Fibroblast of skin of right quadriceps (primary cell): ENCODE measurements at places on chromosomes 3 and 15.

DNA sequence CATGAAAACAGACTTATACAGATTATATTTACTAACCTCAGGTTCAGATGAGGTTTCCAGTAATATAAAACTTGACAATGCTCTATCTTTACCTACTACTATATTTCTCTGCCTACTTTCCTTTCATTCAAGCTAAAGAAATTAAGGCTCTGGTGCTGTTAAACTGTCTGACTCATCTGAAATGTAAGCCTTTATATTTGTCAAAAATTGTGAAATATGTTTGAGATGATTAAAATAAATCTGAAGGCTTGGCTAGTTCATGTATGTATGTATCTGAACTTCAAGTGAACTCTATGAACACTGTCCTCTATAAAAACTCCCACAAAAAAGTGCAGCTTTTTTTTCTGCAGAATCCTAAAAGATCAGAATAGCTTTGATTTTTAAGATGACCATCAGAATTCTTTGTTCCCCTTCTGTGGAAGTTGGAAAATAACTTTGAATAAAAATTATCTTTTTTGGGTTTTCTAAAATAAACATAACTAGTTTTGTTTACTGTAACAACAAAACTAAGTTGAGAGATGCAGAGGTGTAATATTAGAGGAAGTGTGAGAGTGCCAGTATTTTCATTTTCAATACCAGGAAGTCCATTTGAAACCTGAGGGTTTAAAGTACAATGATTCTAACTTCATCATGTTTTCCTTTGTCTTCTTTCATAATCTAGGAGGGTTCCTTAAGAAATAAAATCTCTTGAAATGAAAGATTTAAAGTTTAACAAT is 42.2 kb downstream of the ILDR1 start:
- DNase-seq: no peak

GRCh38 chr3:110909839-110910238 is 161.8 kb upstream of the NECTIN3 start:
- no peak for DNase-seq

DNA sequence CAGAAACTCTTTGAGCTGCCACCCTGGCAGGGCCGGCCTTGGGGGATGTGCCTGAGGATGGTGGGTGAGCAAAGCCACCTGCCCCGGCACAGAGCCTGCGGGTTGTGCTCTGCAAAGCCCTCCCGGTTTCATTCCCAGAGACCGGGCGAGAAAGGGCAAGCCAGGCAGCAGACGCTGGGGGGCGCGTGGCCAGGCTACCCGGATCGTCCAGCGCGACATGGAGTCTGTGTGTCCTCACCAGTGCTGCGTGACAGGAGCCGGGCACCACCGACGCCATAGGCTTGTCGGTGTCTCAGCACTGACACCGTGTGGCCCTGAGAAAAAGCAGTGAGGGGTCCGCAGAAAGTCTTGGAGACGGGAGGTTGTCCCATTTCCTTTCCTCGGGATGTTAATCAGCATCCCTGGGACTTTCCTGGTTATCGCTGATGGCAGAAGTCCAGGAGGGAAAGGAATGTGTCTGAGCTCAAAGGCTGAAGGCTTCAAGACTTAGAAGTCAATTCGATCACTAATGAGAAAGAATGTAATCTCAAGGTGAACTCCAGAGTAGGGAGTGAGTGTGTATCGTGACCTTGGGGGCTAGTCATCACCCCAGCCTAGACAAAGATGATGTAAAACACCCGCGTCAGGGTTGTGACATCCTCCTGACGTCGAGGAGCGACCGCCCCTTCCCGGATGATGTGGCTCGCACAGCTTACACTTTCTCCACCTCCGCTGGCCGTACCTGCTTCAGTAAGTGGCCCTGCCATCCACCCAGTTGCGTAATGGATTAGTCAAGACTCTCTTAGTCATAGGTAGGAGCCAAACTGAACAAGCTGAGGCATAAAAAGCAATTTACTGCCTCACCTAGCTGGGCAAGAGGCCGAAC is 36.3 kb upstream of the PLA2G4E start:
- peak; percentile 74 for DNase-seq

- DNase-seq: peak; percentile 57
These were observed 74.3 kb upstream of the VGLL4 start for GRCh38 chr3:11717768-11718636.

GRCh38 chr3:115623044-115623868 is at the start of gene GAP43:
GAP43 (plus strand) TSS chr3:115623510; CDS start chr3:115623690, 180 bp downstream.
- peak; percentile 84 for DNase-seq

DNA sequence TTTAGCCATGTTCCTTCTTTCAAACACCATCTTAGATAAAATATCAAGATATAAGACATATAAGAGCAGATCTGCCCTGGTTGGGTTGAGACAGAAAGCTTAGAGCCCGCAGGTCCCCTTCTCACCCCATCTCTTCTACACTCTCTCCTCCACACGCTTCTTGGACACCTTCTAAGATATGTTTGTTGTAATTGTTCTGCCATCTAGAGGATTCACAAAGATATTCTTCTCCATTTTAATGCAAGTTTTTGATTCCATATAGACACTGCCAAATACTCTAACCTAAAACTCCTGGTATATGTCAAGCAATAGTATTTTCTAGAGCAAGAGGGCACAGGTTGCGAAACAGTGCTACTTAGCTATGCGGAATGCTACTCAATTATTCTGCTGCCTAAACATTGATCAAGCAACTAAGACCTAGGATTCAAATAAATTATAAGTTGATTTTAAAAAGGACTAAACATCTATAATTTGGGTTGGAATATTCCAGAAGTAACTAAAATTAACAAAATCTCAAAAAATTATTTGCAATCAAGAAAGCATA is 6.8 kb downstream of the CHRM5 start:
- DNase-seq: no peak

DNA sequence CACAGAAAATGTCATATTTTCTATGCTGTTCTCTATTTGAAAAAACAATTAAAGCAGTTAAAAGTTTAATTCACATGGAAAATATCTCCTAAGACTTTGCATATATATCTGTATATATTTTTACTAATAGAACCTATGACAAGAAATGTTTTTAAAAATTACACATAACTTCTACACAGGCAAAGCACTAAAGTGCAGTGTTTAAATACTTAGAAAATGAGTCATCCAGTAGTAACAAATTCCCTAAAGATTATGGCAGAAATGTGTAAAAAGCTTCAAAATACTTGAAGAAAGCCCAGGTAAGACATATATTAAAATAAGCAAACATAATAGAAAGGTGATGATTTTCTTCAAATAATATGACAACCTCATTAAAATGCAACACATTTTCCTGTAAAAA is 236.6 kb downstream of the TBC1D5 start:
- DNase-seq: peak; percentile 48

GRCh38 chr15:85667491-85668424 is 127.0 kb downstream of the KLHL25 start:
- DNase-seq: peak; percentile 97

GRCh38 chr3:15794842-15795650 is 2.7 kb downstream of the ANKRD28 start:
- peak; percentile 29 for DNase-seq

DNA sequence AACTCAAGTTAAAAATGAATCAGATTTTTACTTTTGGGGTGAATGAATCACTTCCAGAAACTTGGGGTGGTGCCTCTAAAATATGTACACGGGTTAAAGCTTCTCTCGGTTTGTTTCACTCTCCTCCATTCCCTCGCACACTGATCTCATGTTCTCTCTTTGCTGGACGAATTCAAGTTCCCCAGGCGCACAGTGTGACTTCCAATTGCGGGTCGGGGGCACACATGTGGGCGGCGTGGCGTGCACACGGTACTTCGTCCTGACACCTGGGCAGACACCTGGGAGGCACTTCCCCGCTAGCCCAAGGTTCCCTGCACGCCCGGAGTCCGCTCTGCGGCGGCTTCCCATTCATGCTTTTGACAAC is 692 bp downstream of the SCAANT1 start:
- DNase-seq: no peak

GRCh38 chr3:46867550-46867898 is 4.3 kb upstream of the MYL3 start:
- no peak for DNase-seq

GRCh38 chr3:185401319-185401955 is 38.5 kb downstream of the MAP3K13 start:
- DNase-seq: peak; percentile 37

- DNase-seq: peak; percentile 20
These were observed 16.0 kb downstream of the NEK10 start for GRCh38 chr3:27353221-27353620.

DNA sequence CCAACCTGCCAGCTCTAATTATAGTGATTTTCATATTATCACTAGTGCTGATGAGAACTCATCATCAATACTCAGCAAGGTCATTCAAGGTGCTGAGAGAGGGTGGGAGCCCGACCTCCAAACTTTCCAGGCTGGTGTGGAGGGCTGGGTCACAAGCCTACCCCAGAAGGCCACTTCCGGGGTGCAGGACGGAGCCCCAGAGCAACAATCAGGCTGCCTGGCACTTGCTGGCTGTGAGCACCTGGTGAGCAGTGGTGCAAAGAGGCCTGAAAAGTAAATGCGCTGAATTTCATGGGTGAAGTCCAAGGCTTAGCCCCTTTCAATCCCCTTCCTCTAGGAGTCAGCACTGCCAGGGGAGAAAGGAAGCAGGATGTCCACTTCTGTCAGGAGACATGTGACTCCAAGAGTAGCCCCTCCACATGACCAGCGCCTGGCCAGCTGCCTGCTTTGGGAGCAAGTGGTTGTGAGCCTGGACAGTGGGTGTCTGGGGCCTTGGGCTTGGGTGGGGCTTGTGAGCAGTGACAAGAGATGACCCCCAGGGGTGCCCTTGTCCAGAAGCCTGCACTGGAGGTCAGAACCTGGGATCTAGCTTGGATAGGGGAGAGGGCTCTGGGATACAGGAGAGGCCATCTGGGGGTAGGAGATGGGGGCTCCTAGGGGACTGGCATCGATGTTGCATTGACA is 165.0 kb upstream of the TLE3 start:
- no peak for DNase-seq

- no peak for DNase-seq
These were observed 247.3 kb upstream of the SUCLG2 start for GRCh38 chr3:67901681-67902080.

DNA sequence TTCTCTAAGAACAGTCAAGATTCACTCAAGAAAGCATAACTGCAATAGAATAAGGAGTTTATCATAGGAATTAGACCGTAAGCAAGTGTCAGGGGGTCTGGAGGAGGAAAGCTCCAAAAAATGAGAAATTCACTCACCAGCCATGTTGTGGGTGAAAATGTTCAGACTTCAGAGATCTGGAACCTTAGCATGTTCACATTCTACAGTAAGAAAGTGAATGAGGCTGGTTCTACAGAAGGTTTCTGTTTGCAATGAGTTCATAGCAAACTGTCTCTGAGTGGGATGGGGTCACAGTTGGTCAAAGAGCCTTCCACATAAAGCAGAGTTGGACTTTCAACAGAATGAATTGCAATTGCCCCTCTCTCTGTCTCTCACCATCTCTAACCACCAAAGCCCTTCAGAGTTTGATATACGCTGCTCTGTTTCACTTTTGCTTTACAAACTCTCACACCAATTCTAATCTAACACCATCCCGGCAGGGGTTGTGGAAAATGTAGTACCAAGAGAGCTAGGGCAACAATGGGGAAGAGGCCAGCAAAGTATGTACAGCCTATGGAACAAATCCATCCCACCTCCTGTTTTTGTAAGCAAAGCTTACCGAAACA is 581.8 kb upstream of the UBE2E2 start:
- no peak for DNase-seq

DNA sequence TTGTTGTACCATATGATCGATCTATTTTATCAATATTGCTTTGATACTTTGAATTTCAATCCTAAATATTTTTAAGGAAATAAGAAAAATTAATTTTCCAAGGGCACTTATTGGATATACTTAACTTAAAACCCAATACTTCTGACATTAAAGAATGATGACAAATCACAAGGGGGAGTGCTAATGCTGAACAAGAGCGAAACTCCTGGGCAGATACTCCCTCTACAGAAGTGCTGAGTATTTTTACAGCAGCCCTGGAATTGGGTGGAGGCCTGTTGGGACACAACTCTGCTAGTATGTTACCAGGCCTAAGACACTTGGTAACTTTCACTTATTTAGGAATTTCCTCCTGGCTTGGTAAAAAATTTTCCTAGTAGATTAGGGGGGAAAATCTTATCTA is 46.2 kb downstream of the DENND6A start:
- peak; percentile 35 for DNase-seq

GRCh38 chr3:123611082-123611481 is 26.2 kb upstream of the HACD2 start:
- no peak for DNase-seq

DNA sequence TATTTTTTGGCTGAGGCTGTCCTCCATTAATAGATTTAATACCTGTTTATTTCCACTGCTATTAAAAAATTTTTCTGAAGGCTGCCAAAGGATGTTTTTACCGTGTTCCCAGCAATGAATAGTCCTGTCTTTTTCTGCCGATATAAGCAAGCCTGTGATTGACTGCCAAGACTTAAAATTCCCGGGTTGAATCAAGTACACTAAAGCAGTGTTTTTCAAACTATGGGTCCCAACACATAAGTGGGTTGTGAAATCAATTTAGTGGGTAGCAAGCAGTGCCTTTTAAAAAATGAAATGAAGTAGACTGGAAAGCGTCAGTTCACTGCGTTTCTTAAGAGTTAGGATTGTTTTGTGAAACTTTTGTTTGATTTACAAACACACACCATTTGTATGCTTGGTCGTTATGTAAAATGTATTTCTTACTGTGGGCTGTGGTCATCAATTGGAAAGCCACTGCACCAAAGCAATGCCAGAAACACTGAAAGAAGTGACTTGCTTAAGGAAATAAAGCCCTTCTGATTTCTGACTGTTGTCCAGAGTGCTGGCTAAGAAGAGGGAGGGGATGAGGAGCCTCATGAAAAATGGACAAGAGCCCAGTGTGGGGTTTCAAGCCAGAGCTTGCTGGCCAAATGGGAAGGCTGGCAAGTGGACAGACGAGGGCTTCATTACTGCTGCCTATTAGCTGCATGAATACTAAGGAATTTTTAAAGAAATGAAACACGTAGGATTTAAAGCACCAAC is 206.0 kb downstream of the THRB start:
- DNase-seq: no peak

DNA sequence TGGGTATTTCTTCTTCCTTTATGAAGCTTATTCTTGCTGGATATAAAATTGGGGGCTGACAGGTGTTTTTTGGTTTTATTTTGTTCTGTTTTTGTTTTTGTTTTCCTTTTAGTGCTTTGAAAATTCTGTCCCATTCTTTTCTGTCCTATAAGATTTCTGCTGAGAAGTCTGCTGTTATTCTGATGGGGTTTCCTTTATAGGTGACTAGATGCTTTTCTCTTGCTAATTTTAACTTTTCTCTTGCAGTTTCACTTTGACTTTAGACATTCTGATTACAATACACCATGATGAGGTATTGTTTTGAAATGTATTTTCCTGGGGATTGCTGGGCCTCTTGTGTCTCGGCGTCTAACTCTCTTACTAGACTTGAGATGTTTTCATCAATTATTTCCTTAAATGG is 22.8 kb downstream of the TTC14 start:
- no peak for DNase-seq
